NCI-H446 treated with DMSO at 0.1 percent for 48 hours (cell line): ENCODE measurements at places on chromosomes 2 and 18.

- DNase-seq: no peak
Observed at GRCh38 chr2:23418461-23418911, 33.5 kb downstream of the KLHL29 start.

GRCh38 chr2:108852375-108852774, 65.8 kb downstream of the CCDC138 start:
- no peak for DNase-seq

DNA sequence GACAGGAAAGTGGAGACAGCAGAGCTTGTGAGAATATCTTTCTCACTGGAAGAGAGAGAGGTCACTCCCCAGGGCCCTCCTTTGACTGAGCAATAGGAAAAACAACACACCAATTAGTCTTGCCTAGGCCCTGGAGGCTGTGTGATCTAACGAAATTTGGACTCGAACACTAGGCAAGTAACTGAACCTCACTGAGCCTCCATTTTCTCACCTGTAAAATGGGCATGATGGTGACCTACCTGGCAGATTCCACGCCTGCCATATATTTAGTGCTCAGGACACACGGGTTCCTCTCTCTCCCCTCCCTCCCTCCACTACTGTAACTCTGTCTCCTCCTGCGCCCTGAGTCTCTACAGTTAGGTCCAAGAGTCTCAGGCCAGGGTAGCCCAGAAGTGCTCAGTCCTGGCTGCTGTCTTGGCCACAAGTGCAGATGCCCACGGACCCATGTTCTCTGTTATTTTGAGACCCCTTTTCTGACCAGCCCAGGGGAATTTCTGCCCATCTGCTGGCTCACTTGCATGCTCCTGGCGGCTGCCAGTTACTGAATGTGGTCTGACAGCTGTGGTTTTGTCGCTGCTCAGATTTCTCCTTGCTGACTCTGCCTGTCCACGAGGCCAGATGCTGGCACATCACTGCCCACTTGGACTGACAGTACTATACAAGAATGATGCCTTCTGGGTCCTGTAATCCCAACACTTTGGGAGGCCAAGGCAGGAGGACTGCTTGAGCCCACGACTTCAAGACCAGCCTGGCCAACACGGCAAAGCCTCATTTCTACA, 9.6 kb upstream of the GIGYF2 start:
- DNase-seq: peak; percentile 8

- DNase-seq: no peak
Observed at GRCh38 chr18:44128365-44128764, 552.3 kb upstream of the SETBP1 start.

GRCh38 chr2:73069041-73069854, 2.3 kb downstream of the SFXN5 start:
- DNase-seq: no peak

- no peak for DNase-seq
Observed at GRCh38 chr2:217142649-217143266, 282.9 kb upstream of the TNP1 start.

DNA sequence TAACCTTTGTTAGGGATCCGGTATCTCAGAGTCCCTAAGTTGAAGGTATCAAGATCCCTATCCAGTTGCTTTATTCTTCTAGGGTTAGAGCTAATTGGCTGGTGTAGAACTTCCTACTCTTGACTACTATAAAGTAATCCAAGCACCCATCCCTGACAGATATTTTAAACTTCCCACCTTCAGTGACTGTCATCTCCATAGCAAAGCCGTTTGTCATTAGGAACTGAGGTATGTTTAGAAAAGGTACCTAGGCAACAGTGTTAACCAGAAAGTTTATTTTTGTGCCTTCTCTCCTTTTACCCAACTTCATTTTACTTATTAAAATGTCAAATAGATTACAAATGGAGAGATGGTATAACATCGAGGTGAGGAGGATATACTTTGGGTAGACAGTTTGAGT, 4.5 kb downstream of the FAM117B start:
- no peak for DNase-seq

DNA sequence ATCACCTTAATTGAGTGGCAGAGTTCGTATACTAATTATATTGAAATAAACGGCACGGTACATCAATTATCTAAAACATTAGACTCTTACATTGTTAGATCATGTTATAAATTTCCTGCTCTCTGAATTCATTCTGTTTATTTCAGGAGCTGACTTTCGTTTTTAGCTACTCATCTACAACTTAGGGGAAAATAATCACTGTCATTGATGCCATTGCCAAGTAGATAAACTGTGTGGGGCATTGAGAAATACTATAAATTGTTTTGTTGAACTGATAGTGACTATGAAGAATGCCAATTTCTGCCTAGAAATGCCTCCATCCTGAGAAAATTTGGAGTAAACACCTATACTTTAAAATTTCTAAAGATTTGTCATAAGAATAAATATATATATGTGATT, 17.5 kb downstream of the ABCB11 start:
- DNase-seq: no peak

GRCh38 chr2:236715077-236715476, 145.5 kb downstream of the ACKR3 start:
- DNase-seq: no peak

- no peak for DNase-seq
Observed at GRCh38 chr2:71713581-71714580, 260.5 kb downstream of the DYSF start.

DNA sequence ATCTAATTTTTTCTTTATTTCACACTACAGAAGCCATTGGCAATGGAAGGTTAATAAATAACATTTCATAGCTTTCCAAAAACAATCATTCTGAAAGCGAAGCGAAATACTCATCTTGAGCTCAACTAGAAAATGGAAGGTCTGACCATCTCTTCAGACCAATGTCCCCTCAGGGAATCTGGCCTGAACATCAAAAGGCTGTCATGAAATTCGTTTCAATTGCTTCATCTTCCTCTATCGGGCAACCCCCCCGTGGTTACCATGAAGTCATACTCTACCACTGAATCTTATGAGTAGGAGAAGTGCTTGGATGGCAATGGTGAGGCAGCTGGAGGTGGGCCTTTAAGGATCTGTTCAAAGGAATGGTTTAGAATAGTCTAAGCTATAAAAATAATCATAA, 22.9 kb upstream of the CYTIP start:
- no peak for DNase-seq

GRCh38 chr2:164078421-164078820, 342.6 kb upstream of the FIGN start:
- DNase-seq: no peak

GRCh38 chr2:240619506-240620148, 5.7 kb upstream of the GPR35 start:
- DNase-seq: no peak

DNA sequence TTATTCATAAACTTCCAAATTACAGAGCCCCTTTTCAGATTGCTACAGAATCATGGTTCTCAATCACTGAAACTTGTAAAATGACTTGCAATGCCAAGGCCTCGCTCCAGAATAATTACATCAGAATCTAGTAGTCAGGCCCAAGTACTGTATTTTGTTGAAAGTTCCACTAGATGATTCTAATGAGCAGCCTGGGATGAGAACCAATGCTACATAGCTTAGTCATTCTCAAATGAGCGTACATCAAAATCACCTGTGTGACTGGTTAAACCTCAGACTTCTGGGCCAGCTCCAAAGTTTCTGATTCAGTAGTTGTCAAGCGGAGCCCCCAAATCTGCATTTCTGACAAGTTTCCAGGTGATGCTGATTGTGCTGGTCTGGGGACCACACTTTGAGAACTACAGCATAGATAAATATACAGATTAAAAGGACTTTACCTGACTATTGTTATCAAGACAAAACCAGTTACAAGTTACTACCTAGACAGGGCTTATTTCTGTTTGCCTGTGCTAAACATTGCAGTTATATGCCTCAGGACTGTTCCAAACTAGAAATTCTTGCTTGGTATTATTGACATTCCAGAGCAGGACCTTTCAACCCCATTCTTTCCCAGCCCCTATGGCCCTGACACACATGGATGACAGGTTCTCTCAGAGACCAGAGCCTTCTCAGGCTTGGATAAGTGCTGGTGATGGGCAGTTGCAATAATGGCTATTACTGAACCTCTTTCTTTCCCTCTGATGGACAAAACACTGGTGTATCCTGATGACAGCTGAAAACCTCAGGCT, 83.1 kb downstream of the UPP2 start:
- DNase-seq: no peak

DNA sequence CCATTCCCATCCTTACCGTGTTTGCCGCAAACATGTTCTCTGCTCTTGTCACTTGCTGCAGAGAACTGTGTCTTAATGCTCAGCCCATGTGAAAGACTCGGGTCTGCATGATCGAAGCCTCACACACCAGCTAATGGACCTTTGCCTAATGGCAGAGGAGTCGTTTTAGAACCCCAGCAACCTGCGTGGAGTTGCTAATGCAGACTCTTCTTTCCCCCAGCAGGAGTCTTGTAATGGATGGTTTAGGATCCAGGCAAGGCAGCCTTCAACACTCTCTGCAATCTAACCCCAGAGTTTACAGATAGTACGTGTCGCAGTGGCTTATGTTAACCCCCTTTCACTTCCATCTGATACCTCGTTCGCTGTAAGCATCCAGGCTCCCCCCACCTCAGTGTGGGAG, 316.4 kb downstream of the AGAP1 start:
- no peak for DNase-seq

DNA sequence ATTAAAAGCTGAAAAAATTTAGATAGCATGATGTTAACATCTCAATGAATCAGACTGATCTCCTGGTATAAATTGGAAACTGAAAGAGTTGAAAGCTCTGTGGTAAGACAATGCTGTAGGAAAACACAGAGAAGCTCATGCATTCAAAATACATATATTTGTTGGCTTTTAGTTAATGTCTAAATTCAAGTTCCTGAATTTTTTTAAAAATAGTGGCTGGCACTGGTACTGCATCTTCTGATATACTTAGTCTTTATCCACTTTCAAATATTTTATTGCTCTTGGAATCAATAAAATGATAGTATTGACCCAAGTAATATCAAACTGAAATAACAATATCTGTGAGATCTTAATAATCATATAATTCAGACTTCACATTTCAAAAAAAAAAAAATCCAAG, 151.4 kb upstream of the FIGN start:
- DNase-seq: no peak

GRCh38 chr2:157672129-157672528, 43.5 kb upstream of the ACVR1C start:
- no peak for DNase-seq

- no peak for DNase-seq
Observed at GRCh38 chr2:86000938-86001312, 104.8 kb downstream of the POLR1A start.
